ENCODE measurements at places on chromosomes 5 and 9. TPM values are rescaled to one million over a fixed set of nuclear protein-coding genes. Genes with fewer than 3 reads are reported as not detected.

GRCh38 chr5:98168871-98169270 is 604.6 kb upstream of the RGMB start:
- no peak for ATAC-seq

DNA sequence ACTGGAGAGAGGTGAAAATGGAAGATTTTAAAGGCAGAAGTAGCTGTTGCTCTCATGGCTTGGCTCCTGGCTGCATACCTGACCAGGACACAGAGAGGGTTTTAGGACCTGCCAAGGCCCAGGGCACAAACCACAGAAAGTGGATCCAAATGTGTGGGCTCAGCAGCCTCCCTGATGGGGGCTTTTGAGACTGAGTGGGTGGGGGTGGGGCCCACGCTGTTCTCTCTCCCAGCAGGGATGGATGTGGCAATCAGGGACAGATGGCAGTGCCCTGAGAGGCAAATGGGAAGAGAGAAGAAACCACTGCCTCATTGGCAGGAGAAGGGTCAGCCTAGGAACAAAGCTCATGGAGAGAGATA is 34.9 kb upstream of the TIFAB start:
- no peak for ATAC-seq

- ATAC-seq = no peak
Measured at GRCh38 chr9:99385814-99386279, 163.8 kb downstream of the SEC61B start.

DNA sequence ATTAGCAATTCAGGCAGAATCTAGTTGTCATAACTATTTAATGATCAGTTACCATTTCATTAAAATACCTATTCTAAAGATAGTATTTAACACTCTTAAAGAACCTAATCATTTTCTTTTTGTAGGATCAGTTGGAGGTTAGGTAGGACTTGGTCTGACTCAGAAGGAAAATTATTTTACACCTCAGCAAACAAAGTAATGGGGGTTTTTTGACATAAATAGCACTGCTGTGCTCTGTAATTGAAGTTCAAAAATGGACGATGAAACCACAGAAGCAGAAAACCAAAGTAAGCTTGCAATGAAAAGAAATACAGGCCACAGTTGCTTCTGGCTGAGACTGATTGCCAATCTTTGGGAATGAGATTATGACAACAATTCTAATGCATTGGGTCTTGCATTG is 187.0 kb upstream of the TRPM3 start:
- no peak for ATAC-seq

DNA sequence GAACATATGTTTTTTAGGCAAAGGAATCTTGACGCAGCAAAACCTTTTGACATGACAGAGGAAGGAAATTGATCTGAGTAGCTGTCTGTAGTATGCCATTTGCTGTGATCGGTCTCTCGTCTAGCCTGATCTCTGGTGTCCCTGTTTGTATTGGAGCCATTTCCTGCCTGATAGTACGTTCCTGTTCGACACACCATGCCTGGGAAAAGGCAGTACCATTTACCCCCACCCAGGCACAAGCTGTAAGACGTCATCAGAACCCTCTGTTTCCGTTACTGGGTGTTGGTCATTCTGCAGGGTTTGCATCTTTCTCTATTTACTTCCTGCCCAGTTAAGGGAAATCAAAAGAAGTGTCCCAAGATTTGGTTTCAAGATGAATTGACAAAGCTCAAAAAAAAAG is 129.7 kb downstream of the CEMIP2 start:
- peak; percentile 81 for ATAC-seq

- ATAC-seq = no peak
Measured at GRCh38 chr5:35518104-35518503, 99.6 kb upstream of the SPEF2 start.

DNA sequence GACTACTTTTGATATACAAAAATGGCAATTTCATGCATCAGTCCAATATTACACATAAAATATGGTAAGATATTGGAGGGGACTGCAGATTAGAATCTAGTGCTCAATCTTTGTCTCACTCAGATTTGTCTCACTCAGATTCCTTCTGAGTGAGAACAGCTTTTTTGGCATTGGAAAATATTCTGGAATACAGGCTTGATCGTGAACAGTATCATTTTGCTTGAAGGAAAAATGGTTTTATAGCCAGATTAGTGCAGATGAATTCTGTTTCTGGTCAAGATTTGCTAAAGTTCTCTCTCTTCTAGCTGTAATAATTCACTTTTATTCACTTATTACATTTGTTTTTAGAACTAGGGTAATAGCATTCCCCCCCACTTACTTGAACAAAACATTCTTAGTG is 51.2 kb downstream of the MAN2A1 start:
- ATAC-seq = no peak

DNA sequence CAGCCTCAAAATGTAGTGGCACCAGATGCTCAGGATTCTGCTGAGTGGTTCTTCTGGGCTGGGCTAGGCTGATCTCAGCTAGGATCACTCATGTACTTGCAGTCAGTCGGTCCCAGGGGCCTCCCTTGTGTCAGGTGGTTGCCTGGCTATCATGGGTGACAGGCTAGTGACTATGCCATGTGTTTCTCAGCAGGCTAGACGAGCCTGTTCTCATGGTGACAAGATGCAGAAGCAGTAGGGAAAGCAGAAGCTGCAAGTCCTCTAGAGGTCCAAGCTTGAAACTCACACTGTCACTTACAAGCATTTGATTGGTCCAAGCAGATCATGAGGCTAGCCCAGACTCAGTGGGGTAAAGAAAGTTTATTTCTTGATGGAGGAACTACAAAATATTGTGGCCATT is 15.2 kb upstream of the KCNMB1 start:
- ATAC-seq = no peak

DNA sequence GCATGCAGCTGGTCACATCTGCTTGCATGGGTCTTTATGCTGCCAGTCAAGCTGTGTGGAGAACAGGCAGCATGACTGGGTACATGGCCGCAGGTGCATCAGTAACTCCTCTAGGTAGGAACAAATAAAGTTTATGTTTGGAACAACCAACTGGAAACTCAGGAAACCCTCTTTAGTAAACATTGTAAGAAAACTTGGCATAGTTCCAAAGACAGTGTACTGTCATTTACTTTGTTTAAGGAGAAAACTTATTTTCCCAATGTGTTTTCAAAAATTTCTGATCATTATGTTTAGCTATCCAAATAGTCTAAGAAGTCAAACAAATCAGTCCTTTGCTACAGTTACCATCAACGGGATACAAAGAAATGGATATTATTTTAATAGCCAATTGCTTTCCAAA is 386.0 kb downstream of the CHSY3 start:
- no peak for ATAC-seq

GRCh38 chr5:64758901-64759300 is 9.6 kb downstream of the SREK1IP1 start:
- ATAC-seq = no peak

DNA sequence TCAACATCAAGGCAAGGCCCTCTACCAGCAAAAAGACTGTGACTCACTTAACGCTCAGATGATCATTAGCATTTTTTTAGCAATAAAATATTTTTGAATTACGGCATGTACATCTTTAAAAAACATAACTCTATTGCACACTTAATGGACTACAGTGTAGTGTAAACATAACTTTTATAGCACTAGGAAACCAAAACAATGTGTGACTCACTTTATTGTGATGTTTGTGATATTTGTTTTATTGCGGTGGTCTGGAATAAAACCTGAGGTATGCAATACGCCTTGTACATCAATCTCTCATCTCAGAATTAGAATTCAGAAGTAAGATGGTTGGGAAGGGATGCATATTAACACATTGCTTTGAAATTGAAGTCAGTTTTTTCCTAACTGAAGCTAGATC is 106.9 kb upstream of the PTCH1 start:
- no peak for ATAC-seq

DNA sequence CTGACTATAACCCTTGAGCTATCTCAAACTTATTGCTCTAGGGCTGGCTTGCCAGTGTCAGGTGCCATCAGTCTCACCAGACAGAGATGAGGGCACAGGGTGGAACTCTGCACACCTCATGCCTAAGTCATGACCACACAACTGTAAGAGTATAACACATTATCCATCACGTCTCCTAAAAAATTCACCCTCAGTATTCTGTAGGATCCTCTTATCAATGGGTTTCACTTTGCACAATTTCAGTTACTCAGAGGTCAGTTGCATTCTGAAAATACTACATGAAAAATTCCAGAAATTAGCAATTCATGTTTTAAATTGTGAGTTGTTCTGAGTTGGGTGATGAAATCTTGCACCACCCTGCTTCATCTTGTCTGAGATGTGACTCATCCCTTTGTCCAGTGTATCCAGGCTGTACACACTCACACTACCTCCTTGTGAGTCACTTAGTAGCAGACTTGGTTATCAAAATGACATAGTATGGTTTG is 690.9 kb upstream of the CDH18 start:
- peak; percentile 34 for ATAC-seq

DNA sequence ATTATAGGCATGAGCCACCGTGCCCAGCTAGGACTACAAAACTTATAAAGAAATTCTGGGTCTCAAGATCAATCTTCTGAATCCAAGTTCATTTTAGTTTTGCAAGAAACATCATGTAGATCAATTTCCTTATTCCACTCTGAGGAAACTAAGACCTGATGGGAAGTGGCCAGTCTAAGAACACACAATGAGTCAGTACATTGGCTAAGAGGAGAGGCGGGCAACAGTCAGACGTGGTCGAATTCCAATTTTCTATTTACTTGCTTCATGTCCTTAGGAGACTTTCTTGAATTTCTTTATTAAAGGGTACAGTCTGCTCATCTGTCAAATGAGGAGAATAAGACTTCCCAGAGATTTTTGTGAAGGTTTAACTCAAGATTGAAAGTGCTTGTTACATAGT is 432.1 kb upstream of the BRINP1 start:
- ATAC-seq = no peak

GRCh38 chr5:158565017-158565789 is 534.5 kb downstream of the EBF1 start:
- ATAC-seq = no peak

- ATAC-seq = no peak
Measured at GRCh38 chr9:76796296-76796695, 32.1 kb downstream of the PCA3 start.

DNA sequence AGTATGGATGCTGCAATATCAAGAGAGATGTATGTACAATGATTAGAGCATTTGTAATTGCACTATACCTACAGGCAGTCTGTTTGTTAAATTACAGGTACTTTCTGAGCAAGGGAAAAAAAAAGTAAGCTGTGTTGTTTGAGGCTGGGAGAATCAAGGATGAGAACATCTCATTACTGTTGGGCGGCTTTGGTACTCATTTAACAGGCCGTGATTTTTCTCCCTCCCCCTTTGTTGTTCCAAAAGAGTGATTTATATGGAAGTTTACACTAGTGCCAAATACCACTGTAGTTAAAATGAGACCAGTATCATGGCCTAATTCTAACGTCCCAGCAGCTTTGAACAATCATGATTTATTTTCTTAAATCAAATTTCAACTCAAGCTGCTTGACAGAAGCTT is 71.2 kb upstream of the GNA14 start:
- no peak for ATAC-seq

GRCh38 chr5:157072508-157072907 is 13.6 kb upstream of the HAVCR1 start:
- peak; percentile 47 for ATAC-seq

GRCh38 chr5:93805616-93806379 is 64.4 kb upstream of the POU5F2 start:
- ATAC-seq = no peak

- no peak for ATAC-seq
Measured at GRCh38 chr5:92695123-92696003, 885.7 kb downstream of the NR2F1-AS1 start.

DNA sequence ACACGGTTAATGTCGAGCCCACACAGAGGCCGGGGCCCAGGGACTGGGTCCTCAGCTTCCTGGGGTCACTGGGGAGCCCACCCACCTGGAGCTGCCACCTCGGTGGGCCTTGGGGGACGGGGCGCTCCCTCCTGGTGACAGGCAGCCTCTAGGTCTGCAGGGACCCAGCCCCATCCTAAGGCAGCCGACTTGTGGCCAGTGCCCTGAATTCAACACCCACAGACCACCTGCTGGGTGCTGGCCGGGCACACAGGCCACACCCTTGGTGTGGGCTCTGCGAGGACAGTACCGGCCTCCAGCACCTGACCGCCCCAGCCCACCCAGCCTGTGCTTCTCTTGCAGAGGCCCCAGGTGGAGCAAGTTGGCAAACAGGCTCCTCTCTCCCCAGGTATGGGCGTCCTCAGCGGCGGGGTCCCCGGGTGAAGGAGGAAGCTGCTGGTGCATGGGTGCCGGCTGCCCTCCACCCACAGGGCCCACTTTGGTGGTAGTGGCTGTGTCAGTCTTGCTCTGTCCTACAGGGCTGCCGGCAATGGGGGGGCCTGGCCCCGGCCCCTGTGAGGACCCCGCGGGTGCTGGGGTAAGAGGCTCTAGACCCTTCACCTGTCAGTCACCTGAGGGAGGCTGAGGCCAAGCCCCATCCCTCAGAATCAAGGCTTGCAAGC is 8.3 kb downstream of the ENTPD8 start:
- ATAC-seq = no peak

DNA sequence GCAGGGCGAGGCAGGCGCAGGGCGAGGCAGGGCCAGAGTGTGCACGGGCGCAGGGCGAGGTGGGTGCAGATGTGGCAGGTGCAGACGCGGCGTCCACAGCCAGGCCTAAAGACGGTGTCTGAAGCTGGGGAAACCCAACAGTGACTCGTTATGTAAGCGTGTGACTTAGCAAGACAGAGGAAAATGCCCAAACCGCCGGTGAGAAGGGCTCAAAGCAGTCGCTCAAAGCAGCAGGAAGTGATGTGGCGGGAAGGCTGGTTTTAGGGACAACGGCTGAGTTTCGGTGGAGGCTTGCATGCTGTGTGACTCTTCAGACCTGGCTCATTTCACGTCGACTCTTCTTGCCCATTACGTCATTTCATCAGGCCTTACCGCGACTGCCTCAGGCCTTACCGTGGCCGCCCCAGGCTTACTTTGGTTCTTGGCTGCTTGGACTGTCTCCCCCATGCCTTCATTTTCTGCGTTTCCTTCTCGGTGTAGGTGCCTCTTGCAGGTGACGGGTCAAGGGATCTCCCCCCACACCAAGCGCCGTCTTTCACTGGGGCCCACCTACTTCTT is 50.5 kb upstream of the EXOC3 start:
- ATAC-seq = peak; percentile 98

GRCh38 chr5:132776938-132777208 is 166 bp downstream of the SEPTIN8 start:
- no peak for ATAC-seq

DNA sequence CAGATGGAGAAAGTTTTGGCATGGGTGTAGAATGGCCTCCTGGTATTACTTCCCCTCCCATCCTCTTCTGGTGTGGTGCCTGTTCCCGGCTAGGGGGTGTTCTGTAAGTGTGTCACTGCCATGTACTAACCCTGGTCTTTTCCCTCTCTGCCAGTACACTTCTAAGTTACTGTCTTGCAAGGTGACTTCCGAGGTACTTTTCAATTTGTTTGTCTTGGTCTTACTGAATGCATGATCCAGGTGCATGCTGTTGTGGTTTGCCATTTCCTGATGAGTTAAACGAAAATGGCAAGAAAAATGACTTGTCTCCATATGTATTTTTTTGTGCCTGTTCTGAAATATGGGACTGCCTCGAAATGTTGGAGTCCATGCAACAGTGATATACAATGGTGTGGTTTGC is 46.0 kb downstream of the C9orf152 start:
- peak; percentile 73 for ATAC-seq

The STOM gene
- total RNA-seq = 50.8 TPM

The CCDC112 gene
- total RNA-seq = 1.7 TPM

The FBN2 gene
- total RNA-seq = not detected

The FOXD1 gene
- total RNA-seq = not detected

The SLC36A2 gene
- total RNA-seq = not detected

The GMCL2 gene
- not detected for total RNA-seq

The WDR38 gene
- not detected for total RNA-seq

The F12 gene
- total RNA-seq = 3.7 TPM

The ALDH7A1 gene
- 2.4 TPM for total RNA-seq

The CTXN3 gene
- total RNA-seq = not detected

The GABRP gene
- total RNA-seq = not detected

Data from activated T-helper 17 cell treated with anti-CD3 and anti-CD28 coated beads, Interleukin-2, amount 50 U/mL, for 72 hours (primary cell).